ENCODE measurements at places on chromosomes 7 and 10. TPM values are rescaled to one million over a fixed set of nuclear protein-coding genes. Genes with fewer than 3 reads are reported as not detected.

GRCh38 chr7:130943981-130944380 is 210.0 kb upstream of the KLF14 start:
- H3K4me3 ChIP-seq, result no peak overlapping the region
- H3K27me3 ChIP-seq, result no peaks in the 10 kb centered on the region
- no peak for DNase-seq

- H3K4me1 ChIP-seq, result no peaks in the 10 kb centered on the region
- no peaks in the 10 kb centered on the region for H3K27me3 ChIP-seq
- H3K4me3 ChIP-seq, result no peak overlapping the region
- H3K27ac ChIP-seq, result no peak overlapping the region
Observed at GRCh38 chr7:134058980-134059379, 68.2 kb upstream of the LRGUK start.

GRCh38 chr10:35417795-35418194 is 81.5 kb downstream of the CCNY start:
- H3K4me1 ChIP-seq, result peaks cover 21% of the 10 kb centered on the region
- H3K27ac ChIP-seq, result no peak overlapping the region
- H3K36me3 ChIP-seq, result no peaks in the 10 kb centered on the region
- H3K4me3 ChIP-seq, result no peak overlapping the region
- DNase-seq, result no peak
- no peaks in the 10 kb centered on the region for H3K27me3 ChIP-seq

DNA sequence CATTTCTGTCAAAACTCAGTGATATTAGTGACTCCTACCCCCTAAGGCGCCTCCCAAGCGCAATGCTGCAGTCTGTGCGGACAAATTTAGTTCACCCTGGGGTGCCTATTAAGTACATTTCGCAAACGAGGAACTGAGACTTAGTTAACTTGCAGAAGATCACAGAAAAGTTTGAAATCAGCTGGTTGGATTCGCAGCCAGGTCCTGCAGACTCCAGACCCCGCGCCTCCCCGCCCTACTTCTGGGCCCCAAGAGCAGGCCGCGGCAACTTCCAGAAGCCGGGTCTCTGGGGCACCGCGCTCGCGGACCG is 588 bp downstream of the CYREN start:
- peak overlapping the region; percentile 92 for H3K27ac ChIP-seq
- peak overlapping the region; percentile 76 for H3K4me3 ChIP-seq
- H3K36me3 ChIP-seq, result peaks cover 27% of the 10 kb centered on the region
- H3K27me3 ChIP-seq, result no peaks in the 10 kb centered on the region
- no peak for DNase-seq

GRCh38 chr10:43846187-43846680 is 197.6 kb upstream of the ZNF32 start:
- H3K4me3 ChIP-seq, result no peak overlapping the region
- no peaks in the 10 kb centered on the region for H3K27me3 ChIP-seq
- peaks cover 4% of the 10 kb centered on the region for H3K4me1 ChIP-seq
- peak; percentile 13 for DNase-seq
- peak overlapping the region; percentile 27 for H3K27ac ChIP-seq
- H3K36me3 ChIP-seq, result no peaks in the 10 kb centered on the region

- H3K4me3 ChIP-seq, result peak within 1 kb of the TSS; percentile 14
- peak within 1 kb of the TSS; percentile 80 for H3K27ac ChIP-seq
- H3K36me3 ChIP-seq, result no peaks in the 10 kb centered on the region
- peak; percentile 78 for DNase-seq
- H3K4me1 ChIP-seq, result peaks cover 33% of the 10 kb centered on the region
Observed at GRCh38 chr10:71964098-71964742, at the start of gene CHST3. Gene CHST3, plus strand, starts transcription at chr10:71964395. Its CDS starts 41,448 bp downstream, at chr10:72005843.

DNA sequence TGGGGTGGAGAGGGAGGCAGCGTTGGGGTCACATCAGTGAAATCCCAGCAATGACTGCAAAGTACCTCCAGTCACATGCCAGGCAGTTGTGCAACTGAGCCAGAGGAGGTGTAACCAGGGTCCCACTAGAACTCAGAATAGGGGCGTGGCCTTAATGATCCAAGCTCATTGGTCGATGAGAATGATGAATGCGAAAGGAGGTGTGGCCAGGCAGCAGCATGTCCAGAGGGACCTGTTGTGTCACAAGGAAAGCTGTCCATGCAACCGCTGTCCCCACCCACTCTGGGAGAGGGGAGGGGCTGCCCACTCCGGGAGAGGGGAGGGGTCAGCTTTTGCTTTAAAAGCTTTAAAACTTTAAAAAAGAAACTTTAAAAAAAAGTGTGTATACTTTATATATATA is 25.3 kb upstream of the MTPAP start:
- no peaks in the 10 kb centered on the region for H3K27me3 ChIP-seq
- no peak overlapping the region for H3K4me3 ChIP-seq
- no peak for DNase-seq
- H3K27ac ChIP-seq, result no peak overlapping the region
- H3K4me1 ChIP-seq, result no peaks in the 10 kb centered on the region

DNA sequence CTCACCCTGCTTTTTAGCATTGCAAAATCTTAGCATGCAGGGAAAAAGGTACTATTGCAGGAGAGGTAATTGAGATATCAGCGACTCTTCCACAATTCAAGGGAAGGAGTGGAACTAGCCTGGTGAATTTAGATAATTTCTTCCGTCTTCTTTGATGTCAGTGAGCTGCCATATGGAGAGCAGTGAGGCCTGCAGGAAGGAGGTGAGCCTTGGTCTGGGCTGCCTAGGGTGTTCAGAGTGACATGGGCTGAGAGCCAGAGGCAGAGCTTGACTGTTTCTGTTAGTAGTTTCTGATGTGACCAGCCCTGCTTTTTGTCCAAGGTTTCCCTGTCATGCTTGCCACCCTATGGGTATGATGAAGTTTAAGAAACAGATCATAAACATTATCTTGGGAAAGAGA is 28.6 kb downstream of the KAT6B start:
- H3K4me1 ChIP-seq, result peaks cover 22% of the 10 kb centered on the region
- no peak overlapping the region for H3K27ac ChIP-seq
- no peak overlapping the region for H3K4me3 ChIP-seq
- H3K27me3 ChIP-seq, result no peaks in the 10 kb centered on the region
- no peaks in the 10 kb centered on the region for H3K36me3 ChIP-seq
- DNase-seq, result peak; percentile 44

DNA sequence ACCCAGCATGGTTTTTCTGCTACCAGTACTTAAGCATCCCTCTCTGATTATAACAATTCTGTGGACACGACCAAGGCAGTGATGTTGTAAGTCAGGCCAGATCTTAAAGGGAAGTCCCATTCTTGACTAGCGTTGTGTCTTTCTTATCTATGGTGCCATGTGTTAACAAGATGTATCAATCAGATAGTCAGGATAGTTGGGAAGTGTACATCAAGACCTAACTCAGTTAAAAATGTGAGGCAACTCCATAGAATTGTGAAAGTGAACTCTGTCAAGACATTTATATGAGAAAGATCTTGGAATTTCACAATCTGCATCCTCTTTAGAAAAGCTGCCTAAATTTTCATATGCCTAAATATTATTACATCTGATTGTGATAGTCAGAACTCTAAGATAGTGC is 341.7 kb upstream of the SEMA3D start:
- DNase-seq, result no peak
- H3K4me1 ChIP-seq, result no peaks in the 10 kb centered on the region
- no peak overlapping the region for H3K4me3 ChIP-seq
- no peaks in the 10 kb centered on the region for H3K27me3 ChIP-seq
- no peak overlapping the region for H3K27ac ChIP-seq

DNA sequence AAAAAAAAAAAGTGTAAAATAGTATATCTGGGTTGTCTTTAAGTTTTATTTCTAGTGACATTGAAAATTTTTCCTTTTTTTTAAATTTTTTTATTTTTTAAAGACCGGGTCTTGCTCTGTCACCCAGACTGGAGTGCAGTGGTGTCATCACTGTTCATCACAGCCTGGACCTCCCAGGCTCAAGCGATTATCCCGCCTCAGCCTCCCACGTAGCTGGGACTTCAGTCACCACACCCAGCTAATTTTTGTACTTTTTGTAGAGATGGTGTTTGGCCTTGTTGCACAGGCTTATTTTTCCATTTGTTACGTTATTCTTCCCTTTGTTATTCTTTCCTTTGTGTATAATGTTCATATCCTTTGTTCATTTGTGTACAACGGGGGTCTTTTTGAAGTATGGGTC is 30.1 kb downstream of the TSPAN14 start:
- H3K4me1 ChIP-seq, result peaks cover 52% of the 10 kb centered on the region
- H3K27ac ChIP-seq, result no peak overlapping the region
- no peak overlapping the region for H3K4me3 ChIP-seq
- peaks cover under 1% of the 10 kb centered on the region for H3K36me3 ChIP-seq
- DNase-seq, result no peak
- no peaks in the 10 kb centered on the region for H3K27me3 ChIP-seq

DNA sequence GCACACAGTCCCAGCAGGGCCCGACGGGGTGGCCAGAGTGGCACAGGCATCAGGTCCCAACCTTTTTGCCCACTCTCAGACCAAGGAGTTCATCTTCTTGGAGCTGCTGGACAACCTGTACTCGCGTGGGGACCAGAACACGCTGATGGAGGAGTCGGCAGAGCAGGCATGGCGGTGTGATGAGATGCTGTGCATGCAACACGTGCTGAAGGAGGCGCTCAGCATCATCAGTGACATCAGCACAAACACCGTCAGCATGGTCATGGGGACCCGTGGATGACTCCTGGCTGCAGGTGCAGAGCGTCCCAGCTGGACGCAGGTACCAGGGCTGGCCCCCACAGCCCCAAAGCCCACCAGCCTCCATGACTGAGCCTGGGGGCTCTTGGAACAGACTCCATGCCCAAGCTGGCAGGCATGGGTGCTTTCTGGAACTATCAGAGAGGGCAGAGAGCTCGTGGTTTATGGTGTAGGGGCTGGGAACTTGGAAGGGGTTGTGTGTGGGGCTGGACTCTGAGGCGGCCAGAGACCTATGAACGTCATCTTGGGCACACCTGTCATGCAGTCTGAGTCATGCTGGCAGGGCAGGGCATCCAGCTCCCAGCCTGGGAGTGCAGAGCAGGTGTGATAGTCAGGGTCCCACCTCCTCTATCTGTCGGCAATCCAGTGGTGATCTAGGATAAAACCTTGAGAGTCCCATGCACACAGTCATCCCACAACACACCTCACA is 8.2 kb upstream of the MTPAP start:
- H3K36me3 ChIP-seq, result no peaks in the 10 kb centered on the region
- no peaks in the 10 kb centered on the region for H3K4me1 ChIP-seq
- H3K4me3 ChIP-seq, result no peak overlapping the region
- DNase-seq, result no peak

DNA sequence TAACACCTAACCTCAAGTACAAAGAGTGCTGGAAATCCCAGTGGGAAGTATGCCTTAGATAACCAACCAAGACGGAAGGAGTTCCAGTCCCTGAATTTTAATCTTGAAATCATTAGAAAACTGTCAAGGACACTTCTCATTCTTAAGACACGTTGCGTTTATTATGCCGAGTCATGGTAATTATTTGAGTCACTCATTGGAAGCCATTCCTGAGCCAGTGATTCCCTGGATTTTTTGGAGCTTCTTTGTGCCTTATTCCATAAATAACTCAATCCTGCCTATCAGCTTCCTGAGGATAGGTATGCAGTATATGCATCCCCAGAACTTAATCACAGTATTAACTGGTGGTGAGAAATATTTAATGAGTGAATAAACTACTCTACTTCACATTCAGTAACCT is 77.4 kb downstream of the PPP1R17 start:
- H3K27me3 ChIP-seq, result no peaks in the 10 kb centered on the region
- H3K4me1 ChIP-seq, result no peaks in the 10 kb centered on the region
- H3K27ac ChIP-seq, result no peak overlapping the region

- no peak overlapping the region for H3K27ac ChIP-seq
- H3K4me1 ChIP-seq, result no peaks in the 10 kb centered on the region
- no peak overlapping the region for H3K4me3 ChIP-seq
- no peaks in the 10 kb centered on the region for H3K36me3 ChIP-seq
Observed at GRCh38 chr10:19713159-19713558, 103.1 kb upstream of the PLXDC2 start.

DNA sequence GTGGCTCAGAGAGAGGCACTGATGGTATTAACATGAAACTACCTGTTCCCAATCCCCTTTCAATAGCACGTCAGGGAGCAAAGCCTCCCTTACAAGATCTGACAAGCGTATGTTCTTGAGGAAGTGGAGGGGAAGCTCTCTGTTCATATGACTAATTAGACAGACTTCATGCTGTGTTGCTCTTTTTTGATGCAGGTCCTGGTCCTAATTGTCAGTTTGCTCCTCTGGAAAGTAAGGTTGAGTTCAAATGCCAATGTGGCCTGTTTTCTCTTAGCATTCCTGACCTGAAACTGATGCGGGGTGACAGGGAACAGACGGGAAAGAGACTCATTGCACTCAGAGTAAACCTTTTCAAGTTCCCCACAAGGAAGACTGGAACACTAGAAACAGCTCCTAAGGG is 27.0 kb upstream of the TBX20 start:
- no peaks in the 10 kb centered on the region for H3K4me1 ChIP-seq
- no peak overlapping the region for H3K27ac ChIP-seq
- no peak for DNase-seq
- no peak overlapping the region for H3K4me3 ChIP-seq
- no peaks in the 10 kb centered on the region for H3K36me3 ChIP-seq
- no peaks in the 10 kb centered on the region for H3K27me3 ChIP-seq

GRCh38 chr7:141930211-141930610 is 14.0 kb downstream of the OR9A4 start:
- no peak overlapping the region for H3K27ac ChIP-seq
- H3K27me3 ChIP-seq, result no peaks in the 10 kb centered on the region
- DNase-seq, result no peak

GRCh38 chr10:50387732-50388073 is 136.4 kb upstream of the ASAH2 start:
- H3K27ac ChIP-seq, result no peak overlapping the region
- DNase-seq, result no peak
- no peak overlapping the region for H3K4me3 ChIP-seq
- no peaks in the 10 kb centered on the region for H3K27me3 ChIP-seq
- H3K36me3 ChIP-seq, result no peaks in the 10 kb centered on the region

- DNase-seq, result no peak
- no peaks in the 10 kb centered on the region for H3K4me1 ChIP-seq
- H3K27ac ChIP-seq, result no peak overlapping the region
- H3K36me3 ChIP-seq, result no peaks in the 10 kb centered on the region
Observed at GRCh38 chr10:28970231-28970630, 292.9 kb downstream of the BAMBI start.

- no peaks in the 10 kb centered on the region for H3K4me1 ChIP-seq
- no peak for DNase-seq
- H3K36me3 ChIP-seq, result no peaks in the 10 kb centered on the region
- H3K27me3 ChIP-seq, result no peaks in the 10 kb centered on the region
Observed at GRCh38 chr7:75776295-75776971, 4.4 kb upstream of the CCL26 start.

DNA sequence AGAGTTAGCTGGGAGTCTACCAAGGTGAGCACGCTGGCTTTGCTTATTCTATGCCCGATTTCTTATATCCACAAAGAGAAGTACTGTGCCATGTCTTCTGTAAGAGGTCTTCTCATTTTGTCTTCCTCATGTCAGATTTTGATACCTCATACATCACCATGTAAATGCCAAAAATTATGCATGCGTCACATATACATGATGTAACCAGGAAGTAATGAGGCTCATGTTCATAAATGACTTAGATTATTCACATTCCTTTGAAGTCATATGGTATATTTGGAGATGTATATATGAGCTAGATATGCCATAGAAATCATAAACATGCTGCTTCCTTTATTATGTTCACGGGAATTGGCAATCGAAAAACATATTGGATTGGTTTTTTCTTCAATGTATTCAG is 97.7 kb upstream of the CELF2 start:
- no peak overlapping the region for H3K27ac ChIP-seq
- no peak overlapping the region for H3K4me3 ChIP-seq
- H3K4me1 ChIP-seq, result no peaks in the 10 kb centered on the region

SSC4D gene
- 13.7 TPM for total RNA-seq

AOAH gene
- 7.4 TPM for total RNA-seq

MMD2 gene
- total RNA-seq, result 0.13 TPM

LHFPL3 gene
- not detected for total RNA-seq

NRCAM gene
- 12.4 TPM for total RNA-seq

CDNF gene
- total RNA-seq, result 5.0 TPM

PRKRIP1 gene
- 31.8 TPM for total RNA-seq

NPC1L1 gene
- not detected for total RNA-seq
